ENCODE measurements at places on chromosomes 7 and 10.

DNA sequence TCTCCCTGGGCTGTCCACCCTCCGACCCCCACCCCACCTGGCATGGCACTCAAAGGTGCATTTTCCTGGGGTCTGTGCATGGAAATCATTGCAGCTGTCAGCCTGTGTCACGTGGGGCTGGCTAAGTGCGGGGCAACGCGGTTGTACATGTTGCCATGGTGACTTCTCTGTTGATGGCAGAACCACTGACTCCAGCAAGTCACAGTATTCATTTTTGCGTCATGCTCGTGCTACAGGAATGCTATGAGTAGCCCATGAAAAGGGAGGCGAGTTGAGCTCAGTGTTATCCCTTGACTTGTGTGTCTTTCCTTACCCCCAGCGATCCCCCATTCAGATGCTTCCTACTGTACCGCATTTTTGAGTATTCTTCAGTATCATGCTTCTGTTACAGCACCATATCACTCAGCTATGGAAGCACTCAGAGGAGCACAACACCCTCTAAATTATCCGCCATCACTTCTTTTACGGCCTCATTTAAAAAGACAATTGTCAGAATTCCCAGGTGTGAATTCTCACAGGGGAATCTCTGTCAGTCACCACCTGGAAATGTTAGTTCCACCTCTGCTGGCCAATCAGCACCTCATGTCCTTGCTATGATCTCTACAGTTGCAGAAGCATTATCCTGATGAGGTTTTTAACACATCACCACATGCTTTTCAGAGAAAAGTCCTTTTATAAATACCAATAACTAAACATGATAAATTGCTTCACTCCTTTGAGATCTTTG, 194.4 kb upstream of the C7orf33 start:
- no peak for DNase-seq

DNA sequence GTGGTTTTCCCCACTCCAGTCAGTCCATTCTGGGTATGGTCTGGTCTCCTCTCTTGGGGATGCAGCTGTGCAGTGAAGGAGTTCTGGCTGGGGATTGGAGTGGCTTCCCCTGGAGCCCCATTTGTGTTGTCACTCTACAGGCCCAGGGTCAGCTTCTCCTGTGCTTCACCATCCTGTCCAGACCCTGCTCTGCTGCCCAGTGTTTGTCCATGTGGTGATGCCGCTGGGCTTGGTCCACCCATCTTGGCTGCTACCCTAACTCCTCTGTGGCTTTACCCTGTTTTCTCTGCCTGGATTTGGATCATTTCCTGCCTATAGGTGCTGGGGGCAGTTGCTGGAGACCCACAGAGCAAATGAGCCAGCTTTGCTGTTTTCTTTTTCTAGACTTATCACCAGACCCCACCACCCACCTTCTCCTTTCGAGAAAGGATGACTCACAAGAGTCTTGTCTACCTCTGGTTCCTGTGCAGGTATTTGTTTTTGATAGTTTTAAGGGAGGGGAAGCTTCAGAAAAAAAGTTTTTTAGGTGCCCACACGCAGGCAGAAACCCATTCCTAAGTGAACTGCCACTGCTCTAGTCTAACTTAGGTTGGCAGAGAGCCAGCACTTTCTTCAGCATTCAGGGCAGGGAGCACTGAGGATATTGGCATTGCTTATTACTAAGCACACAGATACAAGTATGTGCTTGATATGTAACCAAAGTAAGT, 8.5 kb downstream of the ZDHHC16 start:
- DNase-seq: no peak

- no peak for DNase-seq
These were observed 142.4 kb downstream of the CUX1 start for GRCh38 chr7:101959829-101960228.

DNA sequence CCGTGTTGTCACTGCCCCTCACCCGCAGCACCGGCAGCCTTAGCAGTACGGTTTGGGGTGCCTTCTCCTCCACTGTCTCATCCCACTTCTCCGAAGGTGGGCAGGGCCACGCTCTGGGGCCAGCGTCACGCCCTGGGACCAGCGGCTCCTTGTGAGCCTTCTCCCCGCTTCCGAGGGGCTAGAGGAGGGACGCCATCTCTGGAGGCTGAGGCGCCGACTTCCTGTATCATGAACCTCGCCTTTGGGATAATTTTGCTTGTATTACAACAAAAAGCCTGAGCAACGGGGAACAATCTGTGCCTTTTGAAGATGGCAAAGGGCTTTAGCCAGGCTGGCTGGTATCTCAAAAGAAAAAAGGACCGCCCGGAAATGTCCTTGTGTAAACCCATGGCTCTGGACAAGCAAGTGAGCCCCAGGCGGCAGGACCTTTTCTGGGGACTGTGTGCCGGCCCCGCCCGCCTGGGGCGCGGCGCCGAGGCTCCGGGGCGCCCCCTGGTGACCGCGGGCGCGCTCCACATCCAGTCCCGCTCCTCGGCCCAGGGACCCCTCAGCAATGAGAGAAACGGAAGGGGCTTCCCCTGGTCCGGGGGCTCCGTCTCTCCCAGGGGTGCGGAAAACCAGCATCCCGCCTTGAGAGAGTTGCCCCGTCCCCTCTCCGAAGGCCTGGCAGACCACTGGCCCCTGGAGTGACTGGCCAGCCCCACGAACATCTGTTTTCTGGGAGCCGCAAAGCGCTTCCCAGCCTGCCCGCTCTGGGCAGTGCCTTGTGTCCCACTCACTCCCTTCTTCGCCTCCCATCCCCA, 3.8 kb downstream of the DEPP1 start:
- DNase-seq: peak; percentile 71

GRCh38 chr10:122495406-122496340, 34.3 kb downstream of the HTRA1 start:
- DNase-seq: no peak

DNA sequence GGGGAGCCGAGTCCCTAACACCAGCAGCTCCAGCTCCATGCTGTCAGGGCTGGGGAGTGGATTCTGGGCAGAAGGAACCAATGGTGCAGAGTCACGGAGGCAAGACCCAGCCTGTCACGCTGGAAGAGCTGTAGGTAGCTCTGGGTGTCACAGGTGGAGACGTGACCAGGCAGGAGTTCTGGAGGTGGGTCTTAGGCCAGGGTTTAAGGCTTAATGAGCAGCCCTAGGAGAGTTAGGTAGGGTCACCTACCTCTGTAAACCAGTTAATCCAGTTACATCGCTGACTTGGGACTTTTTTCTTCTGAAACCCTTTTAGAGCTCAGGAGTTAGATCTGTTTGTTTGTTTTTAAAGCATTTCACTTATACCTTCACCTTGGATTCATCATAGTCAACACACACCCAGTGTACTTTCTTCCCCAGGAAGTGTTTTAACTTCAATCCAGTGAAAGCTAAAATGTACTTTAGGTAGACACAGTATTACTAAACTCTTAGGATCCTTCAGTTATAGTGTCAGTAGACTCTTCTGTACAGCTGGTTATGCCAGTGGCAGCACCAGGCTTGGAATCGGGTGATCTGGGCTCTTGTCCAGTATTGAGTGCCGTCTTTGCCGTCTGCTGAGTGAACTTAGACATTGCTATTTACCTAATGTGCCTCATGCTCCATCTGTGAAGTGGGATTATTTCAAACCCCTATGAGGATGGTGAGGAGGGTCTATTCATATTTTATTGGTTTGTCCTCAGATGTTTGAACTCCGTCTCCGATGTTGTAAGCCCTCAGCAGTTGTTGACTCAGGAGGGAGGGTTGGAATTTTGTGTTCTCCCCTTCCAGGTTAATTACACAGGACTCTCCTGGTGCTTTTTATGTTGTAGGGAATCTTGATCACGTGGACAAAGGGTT, 31.0 kb downstream of the TACR2 start:
- DNase-seq: no peak

DNA sequence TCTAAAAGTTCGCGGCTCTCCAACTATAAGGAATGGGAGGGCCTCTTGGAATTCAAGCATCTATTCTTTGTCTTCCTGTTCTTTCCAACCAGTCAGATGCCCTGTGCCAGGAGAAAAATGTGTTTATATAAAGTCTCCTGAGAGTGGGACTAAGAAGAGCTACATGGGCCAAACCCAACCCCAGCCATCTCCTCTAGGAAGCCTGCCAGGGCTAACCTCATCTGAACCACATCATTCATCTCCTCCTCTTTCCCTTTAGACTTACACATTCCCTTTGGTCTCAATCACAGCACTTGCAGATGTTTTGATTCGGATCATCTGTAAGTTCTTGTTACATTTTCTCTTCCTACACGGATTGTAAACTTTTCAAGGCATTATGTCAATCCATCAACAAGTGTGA, 62.6 kb downstream of the DOCK4 start:
- no peak for DNase-seq

DNA sequence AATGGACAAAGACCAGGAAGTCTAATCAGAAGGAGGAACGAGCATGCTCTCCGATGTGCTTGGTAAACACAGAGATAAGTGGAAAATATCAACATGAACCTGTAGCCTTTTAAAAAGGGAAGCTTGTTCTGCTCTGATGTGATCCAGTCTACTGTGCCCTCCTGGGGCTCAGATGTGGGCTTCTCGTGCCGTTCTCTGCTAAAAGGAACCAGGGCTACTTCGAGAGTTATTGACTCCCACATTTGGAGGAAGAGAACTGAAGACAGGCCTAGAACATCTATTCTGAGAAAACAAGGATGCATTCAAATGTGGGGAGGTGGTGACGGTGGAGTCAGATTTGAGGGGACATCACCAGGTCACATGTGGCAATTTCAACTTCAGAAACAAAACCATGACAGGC, 325.4 kb downstream of the GLRX3 start:
- no peak for DNase-seq

DNA sequence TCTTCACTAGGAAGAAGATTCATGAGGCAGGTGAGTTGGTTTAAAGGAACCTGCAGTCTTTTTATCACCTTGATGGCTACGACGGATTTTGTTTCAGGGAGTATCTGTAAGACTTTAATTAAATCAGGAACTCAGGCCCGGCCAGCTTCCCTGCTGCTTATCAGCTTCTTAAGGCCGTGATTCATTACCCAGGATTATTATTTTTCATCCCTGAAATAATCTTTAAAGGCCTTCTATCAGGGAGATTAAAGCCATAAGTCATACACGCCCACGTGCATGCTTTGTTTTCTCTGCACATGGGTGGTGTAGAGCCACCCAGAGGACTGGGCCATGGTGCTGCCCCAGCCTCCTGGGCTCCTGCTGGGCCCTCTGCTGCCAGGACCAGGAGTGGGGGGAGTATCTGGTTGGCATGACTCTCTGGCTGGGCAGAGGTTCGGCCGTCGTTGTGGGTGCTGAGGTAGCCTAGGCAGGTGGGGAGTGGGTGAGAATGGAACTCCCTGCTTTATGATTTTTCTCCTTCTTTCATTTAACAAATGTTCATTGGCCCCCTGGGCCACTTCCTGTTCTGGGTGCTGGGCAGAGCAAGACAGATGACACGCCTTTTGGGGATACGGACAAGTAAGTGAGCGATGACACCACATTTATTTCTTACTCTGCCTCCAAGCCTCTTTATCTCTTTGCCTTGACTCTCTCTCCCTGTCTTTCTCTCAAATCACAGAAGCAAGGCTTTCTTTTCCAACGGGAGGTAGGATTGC, 39.0 kb upstream of the PCBD1 start:
- DNase-seq: no peak

GRCh38 chr10:106920538-106920937, 244.0 kb downstream of the SORCS1 start:
- no peak for DNase-seq

GRCh38 chr7:100943693-100944092, 5.6 kb upstream of the MUC3A start:
- DNase-seq: no peak
